HepG2 (cell line): ENCODE measurements at places on chromosomes 4 and X. TPM values are rescaled to one million over a fixed set of nuclear protein-coding genes. Genes with fewer than 3 reads are reported as not detected.
A peak's percentile ranks its signal among the peaks of the same experiment; 100 is the strongest.

Gene PABPC5
- total RNA-seq, result not detected in 2 replicates

Gene GABRG1
- total RNA-seq, result not detected in 2 replicates

Gene GRPR
- 0.04 TPM in 1 of 2 replicates, not detected in the other for total RNA-seq

Gene LAP3
- total RNA-seq, result 125 and 177 TPM in 2 replicates

Gene RPA4
- 0.38 TPM in 1 of 2 replicates, not detected in the other for total RNA-seq

Gene C4orf50
- total RNA-seq, result not detected in 2 replicates

Gene SLC9B1
- total RNA-seq, result 0.20 TPM in 1 of 2 replicates, not detected in the other

Gene FAM47E
- 0.29 and 0.33 TPM in 2 replicates for total RNA-seq

- DNase-seq, result no peak
These were observed 131.8 kb upstream of the ENPEP start for GRCh38 chr4:110344165-110344564.

DNA sequence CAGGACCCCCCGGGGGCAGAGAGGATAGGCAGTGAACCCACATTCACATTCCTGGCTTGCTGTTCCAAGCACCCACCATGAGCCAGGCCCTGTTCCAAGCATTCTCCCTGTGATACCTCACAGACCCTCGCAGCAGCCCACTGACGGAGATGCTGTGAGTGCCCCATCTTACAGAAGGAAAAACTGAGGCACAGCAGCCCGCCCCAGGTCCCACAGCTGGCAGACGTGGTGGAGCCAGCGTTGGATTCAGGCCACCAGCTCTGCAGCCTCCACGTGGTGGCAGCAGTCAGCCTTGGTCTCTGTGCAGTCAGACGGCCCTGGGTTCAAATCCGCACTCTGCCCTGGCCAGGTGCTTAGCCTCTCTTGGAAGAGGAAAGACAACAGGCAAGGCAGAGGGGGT is 16.8 kb downstream of the MAN2B2 start:
- no peak for DNase-seq

- DNase-seq, result no peak
These were observed 333.2 kb downstream of the ARHGAP10 start for GRCh38 chr4:148065075-148065474.

GRCh38 chr4:36241771-36242170 is 2.5 kb downstream of the ARAP2 start:
- no peak for DNase-seq

- no peak for DNase-seq
These were observed 89.9 kb downstream of the CEP135 start for GRCh38 chr4:56038487-56039162.

DNA sequence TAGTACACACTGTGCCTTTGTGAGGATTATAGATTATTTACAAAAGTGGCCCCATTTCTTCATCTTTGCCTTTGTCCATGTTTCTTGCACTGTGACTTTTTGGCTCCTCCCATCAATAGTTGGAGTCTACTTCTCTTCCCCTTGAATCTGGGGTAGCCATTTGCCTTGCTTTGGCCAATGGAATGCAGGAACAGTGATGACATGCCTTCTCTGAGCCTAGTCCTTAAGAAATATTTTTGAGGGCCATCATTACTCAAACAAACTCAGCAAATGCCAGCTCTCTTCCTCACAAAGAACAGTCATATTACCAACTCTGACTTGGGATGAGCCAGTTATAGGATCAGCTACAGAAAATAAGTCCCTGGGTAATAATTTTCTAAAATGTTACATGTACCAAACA is 189.6 kb downstream of the FRMPD4 start:
- DNase-seq, result no peak

DNA sequence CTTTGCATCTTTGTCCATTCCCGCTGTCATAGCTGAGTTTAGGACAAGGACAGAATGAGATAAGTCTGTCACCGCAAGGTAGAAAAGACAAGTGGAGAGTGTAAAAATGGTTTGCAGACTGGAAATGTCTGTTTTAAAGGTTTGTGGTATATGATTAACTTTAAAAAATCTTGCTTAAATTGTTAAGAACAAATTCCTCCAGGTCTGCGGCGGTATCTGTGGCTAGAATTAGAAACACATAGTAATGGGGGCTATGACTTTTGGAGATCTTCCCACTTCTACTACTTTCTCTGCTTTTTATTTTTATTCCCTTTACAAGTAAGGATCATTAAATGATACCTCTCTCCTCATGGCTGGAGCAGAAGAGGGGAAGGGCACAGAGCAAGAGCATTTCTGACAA is 92.2 kb downstream of the MID1IP1 start:
- DNase-seq, result no peak

GRCh38 chrX:113048896-113049295 is 208.3 kb upstream of the AMOT start:
- DNase-seq, result no peak

DNA sequence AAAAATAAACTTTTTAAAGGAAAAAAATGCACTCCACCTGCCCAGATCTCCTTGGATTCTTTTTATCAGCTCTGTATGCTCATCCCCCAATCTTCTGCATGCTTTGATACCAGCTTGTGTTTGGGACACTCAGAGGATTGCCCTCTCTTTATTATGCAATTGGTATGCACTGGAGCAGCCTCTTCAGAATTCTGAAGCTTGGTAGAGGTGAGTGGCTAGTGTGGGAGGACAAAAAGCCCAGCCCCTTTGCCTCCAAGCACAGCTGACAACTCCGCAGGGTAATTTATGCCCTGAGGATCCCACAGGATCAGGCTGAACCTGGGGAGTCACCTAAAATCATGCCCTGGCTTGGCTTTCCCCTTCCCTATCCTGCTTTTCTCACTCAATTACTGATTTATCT is 16.7 kb downstream of the IL21 start:
- DNase-seq, result no peak

DNA sequence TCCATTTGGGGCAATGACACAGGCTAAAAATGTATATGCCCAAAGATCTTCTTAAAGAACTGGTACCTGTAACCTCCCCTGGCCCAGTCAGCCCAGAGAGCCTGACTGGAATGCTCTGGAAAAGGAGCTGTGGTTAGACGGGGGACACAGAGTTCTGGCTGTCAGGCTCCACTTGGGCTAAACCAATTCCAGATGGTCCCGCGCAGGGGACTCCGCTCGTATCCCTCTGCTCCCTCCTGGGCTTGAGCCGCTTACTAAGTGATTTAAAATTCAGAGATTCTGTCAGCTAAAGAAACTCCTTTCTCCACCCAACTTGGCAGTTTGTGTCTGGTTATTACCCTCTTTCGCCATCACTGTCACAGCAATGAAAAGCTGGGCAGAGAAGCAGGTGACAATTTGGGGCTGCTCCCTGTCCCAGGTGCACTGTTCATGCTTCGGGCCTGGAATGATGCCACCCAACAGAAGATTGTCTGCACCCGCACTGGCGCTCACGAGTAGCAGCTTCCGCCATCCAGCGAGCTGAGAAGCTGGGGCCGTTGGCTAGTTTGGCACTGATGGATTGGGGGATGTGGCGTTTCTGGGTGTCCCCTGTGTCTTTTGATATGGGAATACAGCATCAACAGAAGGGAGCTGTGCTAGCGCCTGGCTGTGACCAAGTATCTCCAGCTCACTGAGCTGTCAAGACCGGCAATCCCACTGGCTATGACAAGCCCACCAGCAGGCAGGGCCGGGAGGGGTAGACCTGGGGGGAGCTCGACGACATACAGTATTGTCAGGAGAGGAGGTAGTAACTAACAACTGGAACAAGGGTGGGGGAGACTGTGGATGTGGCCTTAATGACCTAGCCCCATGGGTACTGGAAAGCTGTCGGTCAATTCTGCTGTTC is 6.7 kb upstream of the IRAK1 start:
- no peak for DNase-seq

GRCh38 chr4:137823007-137823406 is 290.7 kb upstream of the PCDH18 start:
- no peak for DNase-seq

- no peak for DNase-seq
These were observed 421.8 kb downstream of the GBA3 start for GRCh38 chr4:23114538-23114937.

- DNase-seq, result no peak
These were observed 642.9 kb downstream of the STPG2 start for GRCh38 chr4:97500423-97500822.

- peak; percentile 2 for DNase-seq
These were observed 203.8 kb upstream of the NRK start for GRCh38 chrX:105618393-105619101.

- no peak for DNase-seq
These were observed 532 bp downstream of the RPS4X start for GRCh38 chrX:72276478-72276953.
